Progenitor cell of endocrine pancreas (in vitro differentiated cells): ENCODE measurements at places on chromosomes 6 and 20. TPM values are rescaled to one million over a fixed set of nuclear protein-coding genes. Genes with fewer than 3 reads are reported as not detected.

IMPG1 gene
- total RNA-seq = not detected in 2 replicates

VSTM2L gene
- 5.0 and 6.2 TPM in 2 replicates for total RNA-seq

LTA gene
- total RNA-seq = not detected in 2 replicates

DLL1 gene
- 75.3 and 79.1 TPM in 2 replicates for total RNA-seq

CST2 gene
- not detected in 2 replicates for total RNA-seq

ECT2L gene
- total RNA-seq = not detected in 2 replicates

SLC17A9 gene
- total RNA-seq = 8.0 and 8.3 TPM in 2 replicates

SNX14 gene
- total RNA-seq = 88.3 and 97.0 TPM in 2 replicates

PBOV1 gene
- total RNA-seq = not detected in 2 replicates

NKAPL gene
- total RNA-seq = 0.24 TPM in 1 of 2 replicates, not detected in the other

CPXM1 gene
- total RNA-seq = 130 and 131 TPM in 2 replicates

STXBP5 gene
- total RNA-seq = 43.0 and 43.7 TPM in 2 replicates

ELOVL2 gene
- total RNA-seq = 5.6 and 6.0 TPM in 2 replicates

SAPCD1 gene
- total RNA-seq = 8.6 and 11.9 TPM in 2 replicates

SALL4 gene
- 156 and 178 TPM in 2 replicates for total RNA-seq

APOBEC2 gene
- total RNA-seq = 1.2 and 1.4 TPM in 2 replicates

PTK7 gene
- 141 and 142 TPM in 2 replicates for total RNA-seq

CRISP3 gene
- not detected in 2 replicates for total RNA-seq

ULBP2 gene
- total RNA-seq = not detected in 2 replicates

HLA-DOB gene
- total RNA-seq = not detected in 2 replicates

SNPH gene
- total RNA-seq = 2.7 and 3.3 TPM in 2 replicates

RIPK1 gene
- 15.1 and 15.5 TPM in 2 replicates for total RNA-seq

FOXF2 gene
- total RNA-seq = not detected in 2 replicates

RBM38 gene
- total RNA-seq = 21.0 and 24.1 TPM in 2 replicates

POU5F1 gene
- total RNA-seq = 0.49 and 1.6 TPM in 2 replicates

HSPA1L gene
- total RNA-seq = 2.4 and 2.5 TPM in 2 replicates

ATP5F1E gene
- 55.9 and 69.7 TPM in 2 replicates for total RNA-seq

TENT5A gene
- total RNA-seq = 8.1 and 9.6 TPM in 2 replicates

ZNF391 gene
- 9.8 and 11.7 TPM in 2 replicates for total RNA-seq

HUS1B gene
- total RNA-seq = 0.67 and 1.3 TPM in 2 replicates

THBD gene
- total RNA-seq = 0.19 and 0.36 TPM in 2 replicates

EYA2 gene
- total RNA-seq = 0.53 and 0.73 TPM in 2 replicates

RAB44 gene
- total RNA-seq = not detected in 2 replicates

ROS1 gene
- total RNA-seq = 0.14 and 0.22 TPM in 2 replicates

C20orf96 gene
- total RNA-seq = 69.9 and 70.1 TPM in 2 replicates

ADGRG6 gene
- total RNA-seq = 126 and 139 TPM in 2 replicates

ASIP gene
- not detected in 2 replicates for total RNA-seq

ARMH2 gene
- total RNA-seq = not detected in 2 replicates

KLC4 gene
- total RNA-seq = 71.9 and 73.8 TPM in 2 replicates
